GM19239 (cell line): ENCODE measurements at places on chromosomes 1 and 21.

GRCh38 chr1:218537122-218537913 is 192.2 kb downstream of the TGFB2 start:
- no peak for DNase-seq

DNA sequence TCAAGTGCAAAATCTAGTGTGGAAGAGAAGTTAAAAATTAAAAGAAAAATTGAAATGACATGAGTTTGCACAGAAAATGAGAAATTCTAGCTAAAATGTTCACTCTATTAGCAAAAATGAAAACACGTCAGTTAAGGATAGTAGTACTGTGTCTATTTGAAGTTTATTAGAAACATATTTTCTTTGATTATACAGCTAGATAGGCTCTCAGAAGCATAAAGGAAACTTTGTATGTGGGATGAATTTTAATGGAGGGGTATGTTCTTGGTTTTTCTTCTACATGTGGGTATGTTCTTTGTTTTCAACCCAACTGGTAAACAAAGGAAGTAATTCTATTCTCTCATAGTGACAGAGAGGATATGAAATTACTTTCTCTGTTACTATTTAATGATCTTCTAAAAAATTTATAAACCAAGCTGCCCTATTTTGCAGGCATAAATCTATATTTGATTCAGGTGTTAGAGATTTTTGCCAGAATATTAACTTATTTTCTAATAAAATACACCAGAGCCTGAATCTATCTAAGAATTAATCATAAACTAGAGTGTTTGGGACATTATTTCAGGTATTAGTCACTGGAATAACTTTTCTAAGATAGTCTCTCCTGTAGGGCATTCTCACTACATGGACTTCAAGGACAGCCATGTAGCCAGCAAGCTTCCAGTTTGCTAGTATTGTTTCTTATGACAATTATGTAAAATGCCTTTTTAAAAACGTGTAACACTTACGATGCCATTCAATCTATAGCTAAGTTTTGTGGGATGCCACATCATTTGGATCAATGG is 15.8 kb downstream of the GPSM2 start:
- no peak for DNase-seq

GRCh38 chr21:42120903-42121535 is 49.9 kb downstream of the UMODL1 start:
- DNase-seq, result no peak

GRCh38 chr1:59013276-59013927 is 229.6 kb upstream of the JUN start:
- no peak for DNase-seq
